ENCODE measurements at places on chromosomes 1 and 21. TPM values are rescaled to one million over a fixed set of nuclear protein-coding genes. Genes with fewer than 3 reads are reported as not detected.

Gene DNAI4
- total RNA-seq = 0.20 TPM

Gene SLC37A1
- total RNA-seq = 8.8 TPM

Gene SYT2
- not detected for total RNA-seq

Gene OR2T35
- not detected for total RNA-seq

Gene PM20D1
- total RNA-seq = not detected

Gene EDARADD
- total RNA-seq = not detected

Data from mammary microvascular endothelial cell (primary cell).